ENCODE measurements at places on chromosomes 4 and X.

DNA sequence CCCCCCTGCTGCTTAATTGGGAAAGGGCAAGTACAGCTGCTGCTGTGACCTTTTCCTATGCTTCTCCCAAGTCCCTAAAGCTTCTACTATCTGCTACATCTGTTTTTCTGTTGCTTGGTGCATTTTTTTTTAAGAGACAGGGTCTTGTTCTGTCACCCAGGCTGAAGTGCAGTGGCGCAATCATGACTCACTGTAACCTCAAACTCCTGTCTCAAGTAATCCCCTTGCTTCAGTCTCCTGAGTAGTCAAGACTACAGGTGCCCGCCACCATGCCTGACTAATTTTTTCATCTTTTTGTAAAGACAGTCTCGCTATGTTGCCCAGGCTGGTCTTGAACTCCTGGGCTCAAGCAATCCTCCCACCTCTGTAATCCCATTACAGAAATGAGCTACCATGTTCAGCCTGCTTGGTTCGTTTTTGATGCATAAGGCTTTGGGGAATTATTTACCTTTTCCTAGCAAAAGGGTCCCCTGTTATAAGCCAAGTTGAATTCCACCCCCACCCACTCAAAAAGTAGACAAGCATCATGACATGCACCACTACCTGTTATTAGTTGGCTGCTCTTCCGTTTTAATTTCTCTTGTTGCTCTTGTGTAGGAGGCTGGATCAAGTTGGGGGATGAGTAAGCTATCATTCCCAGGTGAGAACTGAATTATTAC lies 39.6 kb downstream of the DGKK start:
- no peak for DNase-seq

DNA sequence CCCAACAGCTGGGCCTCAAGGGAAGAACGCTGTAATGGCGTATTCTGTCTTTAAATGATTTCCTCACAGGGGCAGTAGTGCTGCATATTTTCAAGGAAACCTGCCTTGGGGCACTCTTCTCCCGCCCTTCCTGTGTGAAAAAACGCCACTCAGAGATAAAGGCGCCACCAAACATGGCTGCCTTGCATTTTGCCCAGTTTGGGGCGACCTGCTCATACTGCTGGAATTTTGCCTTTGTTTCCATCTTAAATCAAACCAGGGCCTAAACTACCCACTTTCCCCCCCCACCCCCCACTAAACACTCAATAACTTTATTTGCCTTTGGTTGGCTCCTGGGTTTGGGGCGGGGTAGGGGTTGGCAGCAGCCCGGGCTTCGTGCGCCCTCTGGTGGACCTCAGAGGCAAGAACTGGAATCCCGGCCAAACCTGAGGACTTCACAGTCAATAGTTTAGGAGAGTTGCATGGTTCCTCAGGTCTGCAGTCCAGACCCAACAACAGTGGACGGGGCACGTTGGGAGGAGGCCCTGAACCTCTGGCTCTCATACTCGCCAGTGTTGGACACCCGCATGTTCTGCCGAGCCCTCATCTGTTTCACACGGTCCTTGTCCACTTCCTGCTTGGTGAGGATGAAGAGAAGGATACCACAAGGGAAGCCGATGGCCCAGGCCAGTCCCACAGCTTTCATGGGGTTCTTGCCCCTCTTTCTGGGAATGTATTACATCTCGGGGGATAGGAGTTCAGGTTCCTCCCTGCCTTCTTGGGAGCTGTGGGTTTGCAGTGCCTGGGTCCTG lies 220.1 kb upstream of the STK26 start:
- no peak for DNase-seq

GRCh38 chr4:147822128-147822527 lies 90.2 kb downstream of the ARHGAP10 start:
- DNase-seq, result peak; percentile 12

- no peak for DNase-seq
These were observed 7.7 kb downstream of the COL4A5 start for GRCh38 chrX:108447303-108447702.

DNA sequence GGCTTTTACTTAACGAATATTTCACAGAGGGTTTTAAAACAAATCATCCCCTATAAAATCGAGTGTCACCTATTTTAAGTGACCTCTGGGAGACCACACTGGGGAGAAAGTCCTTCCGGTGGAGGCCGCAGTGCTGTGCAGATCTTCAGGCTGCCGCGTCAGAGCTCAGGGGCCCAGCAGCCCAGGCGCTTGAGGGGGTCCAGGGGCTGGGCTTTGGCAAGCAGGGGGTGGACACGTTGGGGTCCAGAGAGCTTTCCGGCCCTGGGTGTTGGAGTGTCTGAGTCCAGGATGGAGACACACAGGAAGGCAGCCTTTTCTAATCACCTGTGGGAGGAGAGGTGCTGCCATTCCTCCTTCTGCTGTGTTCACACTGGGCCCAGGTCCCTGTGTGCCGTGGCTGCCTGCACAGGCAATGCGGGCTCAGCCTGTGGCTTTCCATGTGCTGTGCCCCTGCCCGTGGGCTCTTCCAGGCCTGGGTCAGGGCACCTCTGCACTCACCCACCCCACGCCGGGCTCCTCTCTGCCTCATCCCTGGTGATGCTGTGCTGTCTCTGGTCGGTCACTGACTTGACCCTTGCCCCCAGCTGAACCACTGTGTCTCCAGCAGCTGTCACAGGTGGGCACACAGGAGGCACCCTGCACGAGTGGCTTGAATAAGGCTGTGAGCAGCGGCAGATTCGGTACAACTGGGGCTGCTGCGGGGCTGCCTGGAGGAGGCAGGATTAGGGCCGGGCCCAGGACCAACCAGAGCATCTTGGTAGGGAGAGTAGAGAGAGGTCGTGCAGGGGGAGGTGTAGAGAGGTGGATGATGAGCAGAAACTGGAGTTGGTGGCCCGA lies 10.0 kb downstream of the HTRA3 start:
- no peak for DNase-seq

Measured in NCI-H1436 (cell line).